NCI-H1048 (cell line): ENCODE measurements at places on chromosomes 1 and 21.

DNA sequence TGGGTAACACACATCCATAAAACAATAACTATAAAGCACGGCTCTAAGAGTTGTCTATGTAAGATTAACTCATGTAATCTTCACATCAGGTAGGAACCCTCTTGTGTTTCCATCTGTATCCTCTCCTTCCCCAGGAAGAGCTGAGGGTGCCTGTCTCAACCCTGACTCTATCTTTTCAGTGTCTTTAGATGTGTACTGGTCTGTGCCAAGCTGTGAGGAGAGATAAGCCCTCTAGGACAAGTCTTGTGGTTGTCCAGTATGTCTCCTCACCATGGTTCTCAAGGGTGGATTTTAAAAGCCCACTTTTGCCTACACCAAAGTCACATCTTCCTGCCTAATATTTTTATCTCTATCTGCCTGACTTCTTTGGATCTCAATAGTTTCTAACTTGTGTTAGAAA, 300.1 kb downstream of the KCNT2 start:
- no peak for DNase-seq

- no peak for DNase-seq
Measured at GRCh38 chr1:3168678-3169077, 99.7 kb downstream of the PRDM16 start.

DNA sequence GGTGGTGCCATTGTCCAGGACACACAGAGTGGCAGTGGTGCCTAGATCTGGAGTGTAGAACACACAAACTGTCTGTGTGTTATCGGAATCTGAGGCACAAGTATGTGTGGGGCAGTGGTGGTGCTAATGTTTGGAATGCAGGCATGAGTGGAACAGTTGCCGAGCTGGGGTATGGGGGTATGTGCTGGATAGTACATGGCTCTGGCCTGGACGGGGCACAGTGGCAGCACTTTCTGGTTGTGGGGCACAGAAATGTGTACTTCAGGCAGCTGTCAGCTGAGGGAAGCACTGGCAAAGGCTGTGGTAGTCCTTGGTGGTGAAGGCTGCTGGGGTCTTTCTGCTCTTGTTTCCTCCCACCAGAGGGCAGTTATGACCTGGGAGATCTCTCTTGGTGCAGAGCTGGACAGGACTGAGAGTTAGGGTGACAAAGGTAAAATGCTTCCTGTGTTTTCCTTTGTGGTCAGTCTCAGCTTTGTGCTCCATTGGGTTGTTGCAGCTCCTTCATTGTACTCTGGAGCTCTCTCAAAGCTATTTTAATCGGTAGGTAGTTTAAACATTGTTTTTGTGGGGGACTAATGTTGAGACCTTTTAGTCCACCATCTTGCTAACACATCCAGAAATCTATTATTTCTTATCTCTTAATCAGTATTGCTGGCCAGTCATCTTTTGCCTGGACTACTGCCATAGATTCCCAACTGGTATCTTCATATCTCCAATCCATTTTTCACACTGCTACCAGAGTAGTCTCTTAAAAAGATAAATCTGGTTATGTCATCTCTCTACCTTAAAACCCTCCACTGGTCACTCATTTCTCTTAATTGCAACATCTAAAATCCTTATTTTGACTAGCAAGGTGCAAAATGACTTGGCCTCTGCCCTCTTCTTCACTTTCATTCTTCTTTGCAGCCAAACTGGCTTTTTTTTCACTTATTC, 83.9 kb upstream of the NBPF4 start:
- no peak for DNase-seq

- DNase-seq: no peak
Measured at GRCh38 chr1:110340207-110340468, 961 bp downstream of the RBM15 start.

DNA sequence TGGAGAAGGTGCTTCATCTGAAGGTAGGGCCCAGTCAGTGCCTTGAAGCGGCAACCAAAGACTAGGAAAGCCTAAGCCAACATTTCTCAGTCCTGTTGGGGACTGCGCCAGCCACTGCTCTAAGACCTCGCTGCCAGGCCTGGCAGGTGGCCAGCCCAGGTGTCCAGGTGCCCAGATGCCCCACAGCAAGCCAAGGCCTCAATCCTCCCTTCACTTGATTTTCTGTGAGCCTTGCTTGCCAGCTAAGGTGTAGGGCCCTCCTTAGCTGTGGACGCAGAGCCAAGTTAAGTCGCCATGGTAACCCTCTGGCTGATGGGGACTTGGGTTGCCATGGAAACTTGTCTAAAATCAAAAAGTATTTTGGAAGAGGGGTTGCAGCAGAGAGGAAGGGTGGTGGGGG, 135.0 kb downstream of the NAV1 start:
- no peak for DNase-seq

- no peak for DNase-seq
Measured at GRCh38 chr1:150472601-150473200, 14.5 kb upstream of the TARS2 start.

GRCh38 chr1:206742719-206743383, 27.7 kb upstream of the IL19 start:
- DNase-seq: no peak
